ENCODE measurements at places on chromosomes 3 and 15. TPM values are rescaled to one million over a fixed set of nuclear protein-coding genes. Genes with fewer than 3 reads are reported as not detected.

DNA sequence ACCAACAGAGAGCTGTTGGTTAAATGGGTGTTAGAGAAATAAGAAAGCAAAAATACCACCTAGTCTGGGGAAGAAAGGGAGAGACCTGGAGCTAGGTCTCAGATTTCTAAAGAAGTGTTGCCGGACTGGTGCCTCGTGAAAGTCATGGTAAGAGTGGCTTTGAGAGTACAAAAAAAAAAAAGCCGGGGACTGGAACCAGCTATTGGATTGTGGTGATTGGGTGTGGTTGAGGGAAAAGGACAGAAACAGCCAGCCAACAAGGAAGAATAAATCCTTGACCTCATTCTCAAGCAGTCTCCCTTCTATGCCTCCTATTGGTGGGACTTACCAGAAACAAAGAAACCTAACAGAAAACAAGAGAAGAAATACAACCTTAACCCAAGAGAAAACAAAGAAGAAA is 346.4 kb upstream of the KCNMB2 start:
- no peak for DNase-seq

DNA sequence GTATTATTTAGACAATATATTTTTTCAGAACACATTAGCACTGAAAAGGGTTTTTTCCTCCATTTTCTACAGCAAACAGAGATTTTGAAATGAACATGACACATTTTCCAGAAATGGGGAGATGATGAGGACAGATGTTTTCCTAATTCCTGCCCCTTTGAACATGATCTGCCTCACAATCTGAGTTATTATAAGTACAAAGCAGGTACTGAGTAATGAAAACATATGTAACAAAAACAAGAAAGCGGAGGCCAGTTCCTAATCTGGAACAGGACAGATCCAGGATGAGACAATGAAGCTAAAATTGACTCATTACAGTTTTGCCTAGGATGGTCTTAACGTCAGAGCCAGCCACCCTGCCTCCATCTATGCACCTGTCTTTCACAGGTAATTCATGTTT is 642.8 kb upstream of the NR2F2 start:
- DNase-seq, result no peak

GRCh38 chr3:69161587-69162307 is 39.4 kb upstream of the LMOD3 start:
- peak; percentile 27 for DNase-seq

Gene FOXL2
- total RNA-seq, result 9.8 TPM

- no peak for DNase-seq
Measured at GRCh38 chr3:156843071-156843808, 17.1 kb downstream of the LEKR1 start.

Gene GOLGA8G
- not detected for total RNA-seq

- DNase-seq, result no peak
Measured at GRCh38 chr3:125967156-125967555, 1.8 kb upstream of the ROPN1B start.

- DNase-seq, result no peak
Measured at GRCh38 chr3:146306656-146307455, 56.0 kb upstream of the PLSCR4 start.

DNA sequence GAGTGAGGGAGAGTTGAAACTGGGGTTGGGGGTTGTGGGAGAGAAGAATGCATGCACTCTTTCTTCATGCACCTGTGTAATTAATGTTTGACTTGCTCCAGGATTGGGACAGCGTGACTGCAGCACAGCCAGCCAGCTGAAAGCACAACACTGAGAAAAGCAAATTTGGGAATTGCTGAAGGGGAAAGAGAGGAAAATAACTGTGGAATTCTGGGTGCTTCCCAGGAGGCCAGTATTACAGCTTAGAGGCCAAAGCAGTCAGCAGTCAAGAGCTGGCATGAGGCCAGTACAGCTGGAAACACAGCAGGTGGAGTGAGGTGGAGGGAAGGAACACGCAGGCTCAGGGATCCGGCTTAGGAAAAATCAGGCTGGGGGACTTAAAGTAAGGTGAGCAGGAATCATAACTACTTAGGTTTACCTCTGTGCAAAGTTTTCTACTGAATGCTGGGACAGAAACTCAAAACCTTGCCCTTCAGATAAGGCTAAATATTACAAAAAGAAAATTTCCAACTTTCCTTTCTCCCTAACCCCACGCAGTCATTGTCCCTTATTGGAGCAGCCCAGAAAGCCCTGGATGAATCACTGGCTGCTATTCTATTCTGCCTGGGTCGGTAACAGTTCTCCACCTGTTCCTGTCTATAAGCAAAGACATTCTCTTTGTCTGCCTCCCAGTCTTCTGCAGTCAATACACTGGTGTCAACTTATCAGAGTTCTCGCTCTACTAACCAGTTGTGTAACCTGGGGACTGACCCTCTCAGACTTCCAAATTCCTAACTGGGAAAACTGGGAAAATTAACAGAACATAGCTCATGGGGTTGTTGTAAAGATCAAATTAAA is 167.2 kb downstream of the MAGI1 start:
- DNase-seq, result no peak

DNA sequence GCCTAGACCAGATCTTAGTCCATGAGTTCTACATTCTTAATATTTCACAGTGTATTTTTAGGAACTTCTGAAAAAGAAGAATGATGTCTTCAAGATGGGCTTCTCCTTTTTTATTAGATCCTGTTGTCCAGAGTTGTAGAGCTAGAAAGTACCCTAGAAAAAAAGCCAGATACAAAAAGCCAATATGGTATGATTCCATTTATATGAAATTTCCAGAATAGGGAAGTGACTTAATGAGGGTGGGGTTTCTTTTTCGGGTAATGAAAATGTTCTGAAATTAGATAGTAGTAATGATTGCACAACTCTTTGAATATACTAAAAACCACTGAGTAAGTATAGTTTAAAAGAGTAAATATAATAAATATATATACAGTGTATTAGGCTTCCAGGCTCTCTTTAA is 116.9 kb downstream of the NFKBIZ start:
- no peak for DNase-seq

GRCh38 chr3:128152419-128153155 is 694 bp upstream of the EEFSEC start:
- DNase-seq, result no peak

GRCh38 chr15:101718896-101719295 is 5.4 kb downstream of the TARS3 start:
- DNase-seq, result no peak

GRCh38 chr3:56858331-56858730 is 56.6 kb upstream of the ARHGEF3 start:
- no peak for DNase-seq

Gene DNAJB11
- 26.2 TPM for total RNA-seq

Gene MAP1A
- total RNA-seq, result 10.5 TPM

Gene GOLGA8T
- total RNA-seq, result not detected

- DNase-seq, result no peak
Measured at GRCh38 chr15:85316244-85316934, 64.0 kb upstream of the AKAP13 start.

GRCh38 chr3:11593318-11594034 is 50.2 kb downstream of the VGLL4 start:
- DNase-seq, result no peak

DNA sequence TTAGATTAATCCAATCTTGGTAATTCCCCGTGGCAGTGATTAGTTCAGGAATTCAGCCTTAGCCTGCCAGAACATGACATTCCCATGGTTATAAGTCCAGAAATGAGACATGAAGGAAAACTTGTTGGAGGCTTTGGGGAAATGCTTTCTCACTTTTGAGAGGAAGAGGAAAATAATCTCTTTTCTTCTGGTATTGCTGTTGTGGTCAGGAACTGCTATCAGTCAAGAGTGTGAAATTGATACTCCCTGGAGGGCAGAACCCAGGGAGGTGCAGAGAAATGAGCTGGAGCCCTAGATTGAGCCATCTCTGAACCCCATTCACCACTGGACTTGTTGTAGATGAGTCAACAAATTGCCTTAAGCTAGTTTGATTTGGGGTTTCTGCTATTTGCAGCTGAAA is 38.6 kb upstream of the APH1B start:
- DNase-seq, result no peak

DNA sequence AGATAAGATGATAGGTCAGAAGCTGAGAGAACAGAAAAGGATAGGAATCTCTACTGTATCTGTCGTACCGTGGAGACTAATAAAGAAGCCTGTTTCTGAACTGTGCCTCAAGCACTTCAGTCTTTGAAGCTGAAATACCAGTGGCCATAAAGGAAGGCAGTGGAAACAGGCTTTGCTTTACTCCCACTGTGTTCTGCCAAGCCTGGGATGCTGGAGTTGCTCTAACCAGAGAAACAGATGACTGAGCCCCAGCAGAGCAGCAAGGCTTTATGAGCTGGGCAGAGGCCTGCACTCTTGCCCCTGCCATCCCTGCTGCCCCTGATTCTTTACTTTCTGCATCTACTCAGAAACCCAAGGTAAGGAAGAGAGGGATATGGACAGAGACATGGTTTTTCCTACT is 89.4 kb downstream of the PDE8A start:
- DNase-seq, result no peak

DNA sequence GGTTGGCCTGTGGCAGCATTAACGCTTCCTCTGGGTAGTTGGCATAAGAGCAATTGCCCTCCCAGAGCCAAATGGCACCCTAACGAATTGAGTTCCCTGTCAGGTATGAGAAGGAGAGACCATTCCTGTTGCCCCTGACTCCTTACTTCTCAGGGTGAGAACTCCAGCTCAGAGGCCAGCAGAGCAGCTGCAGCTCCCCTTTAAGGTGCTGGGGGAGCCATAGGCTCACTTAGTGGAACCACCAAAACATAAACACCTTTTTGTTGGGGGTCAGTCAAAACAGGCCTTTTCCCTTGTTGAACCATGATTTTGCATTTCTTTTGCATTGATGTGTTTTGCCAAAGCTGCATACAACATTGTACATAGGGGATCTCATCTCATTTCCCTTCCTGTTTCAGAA is 28.1 kb upstream of the LHFPL4 start:
- no peak for DNase-seq

Gene ARRDC4
- total RNA-seq, result 45.1 TPM

Gene WDR76
- 17.4 TPM for total RNA-seq

Gene TM4SF18
- total RNA-seq, result 35.5 TPM

- DNase-seq, result no peak
Measured at GRCh38 chr3:22862111-22862510, 341.0 kb upstream of the UBE2E2 start.

GRCh38 chr3:99637368-99638111 is 854 bp upstream of the COL8A1 start:
- peak; percentile 37 for DNase-seq

Gene LRRC34
- total RNA-seq, result not detected

Gene FGF7
- 57.6 TPM for total RNA-seq

Gene GP9
- 0.35 TPM for total RNA-seq

- DNase-seq, result no peak
Measured at GRCh38 chr3:65577843-65578430, 460.8 kb downstream of the MAGI1 start.

GRCh38 chr3:113802795-113803455 is 35.7 kb upstream of the GRAMD1C start:
- DNase-seq, result no peak

GRCh38 chr3:143885780-143886427 is 37.6 kb upstream of the SLC9A9 start:
- DNase-seq, result no peak

GRCh38 chr3:108489776-108490175 is 20.6 kb downstream of the MYH15 start:
- DNase-seq, result no peak

GRCh38 chr3:135304378-135304777 is 509.3 kb downstream of the EPHB1 start:
- no peak for DNase-seq

Gene CSTA
- total RNA-seq, result 1.4 TPM

- DNase-seq, result no peak
Measured at GRCh38 chr3:156978481-156978961, 152.4 kb downstream of the LEKR1 start.

- DNase-seq, result no peak
Measured at GRCh38 chr3:148938936-148939335, 52.4 kb upstream of the GYG1 start.

Gene PLS1
- 0.26 TPM for total RNA-seq

DNA sequence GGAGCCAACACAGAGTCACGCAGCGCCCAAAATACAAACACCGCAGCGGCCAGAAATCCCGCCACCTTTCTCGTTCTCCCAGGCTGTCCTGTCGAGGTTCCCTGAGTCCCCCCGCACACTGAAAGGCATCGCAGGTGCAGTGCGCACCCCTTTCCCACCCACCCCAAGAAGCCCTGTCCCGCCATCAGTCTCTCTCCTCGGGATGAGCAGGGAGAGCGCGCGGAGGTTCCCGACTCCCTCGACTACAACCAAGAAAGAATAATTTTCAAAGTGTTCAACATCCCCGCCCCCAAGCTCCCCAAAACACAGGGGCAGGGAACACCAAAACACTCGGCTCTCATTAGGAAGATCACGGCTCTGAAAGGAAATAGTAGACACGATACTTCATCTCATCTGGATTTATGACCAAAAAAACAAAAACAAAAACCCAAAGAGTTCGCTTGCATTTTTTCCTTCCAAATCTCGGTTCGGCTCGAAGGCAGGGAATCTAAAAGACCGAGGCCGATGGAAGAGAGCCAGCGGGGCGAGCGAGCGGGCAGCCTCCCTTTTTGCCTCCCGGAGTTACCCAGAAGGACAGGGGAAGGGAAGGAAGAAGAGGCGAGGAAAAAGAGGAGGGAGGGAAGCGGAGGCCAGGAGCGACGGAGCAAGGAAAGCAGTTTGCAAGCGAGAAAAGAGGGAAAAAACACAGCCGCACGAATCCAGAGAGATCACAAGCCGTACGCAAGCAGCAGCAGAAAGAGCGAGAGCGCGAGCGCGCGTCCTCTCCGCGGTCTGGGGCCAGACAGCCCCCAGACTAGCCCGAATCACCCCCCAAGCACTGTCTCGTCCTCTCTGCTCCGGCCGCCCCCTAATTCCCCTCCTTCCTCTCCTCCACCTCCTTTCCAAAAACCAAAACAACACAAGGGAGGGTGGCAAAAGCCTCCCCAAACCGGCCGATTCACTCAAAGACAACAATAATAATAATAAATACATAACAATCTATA is 808 bp downstream of the BCL6 start:
- peak; percentile 56 for DNase-seq

GRCh38 chr3:9808345-9809037 is 1.6 kb upstream of the TTLL3 start:
- DNase-seq, result no peak
